ENCODE measurements at places on chromosomes 3 and 15.

GRCh38 chr3:64048631-64049061, 25.4 kb upstream of the PSMD6 start:
- no peak for DNase-seq

- no peak for DNase-seq
These were observed 222.0 kb downstream of the PYDC2 start for GRCh38 chr3:191682961-191683360.

- DNase-seq: no peak
These were observed 339.7 kb upstream of the EPHA3 start for GRCh38 chr3:88767746-88768145.

- peak; percentile 76 for DNase-seq
These were observed 3.0 kb upstream of the ISLR2 start for GRCh38 chr15:74127255-74127953.

DNA sequence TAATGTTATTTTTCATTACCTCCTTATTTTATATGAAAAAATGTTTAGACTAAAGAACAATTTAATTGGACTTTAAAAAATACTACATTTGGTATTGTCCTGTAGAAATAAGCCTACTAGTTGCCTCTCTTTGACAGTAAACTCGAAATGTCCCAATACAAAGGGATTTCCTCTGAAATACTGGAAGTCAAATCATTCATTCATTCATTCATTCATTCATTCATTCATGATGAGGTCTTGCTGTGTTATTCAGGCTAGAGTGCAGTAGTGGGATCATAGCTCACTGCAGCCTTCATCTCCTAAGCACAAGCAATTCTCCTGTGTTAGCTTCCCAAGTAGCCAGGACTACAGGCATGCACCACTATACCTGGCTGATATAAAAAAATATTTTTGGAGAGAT, 50.6 kb upstream of the PYGO1 start:
- no peak for DNase-seq

Measured in NCI-H1105 treated with DMSO at 0.1 percent for 48 hours (cell line).